ENCODE measurements at places on chromosomes 3 and 15. TPM values are rescaled to one million over a fixed set of nuclear protein-coding genes. Genes with fewer than 3 reads are reported as not detected.

Gene MTMR10
- polyA plus RNA-seq: 7.2 TPM

Gene SPTBN5
- polyA plus RNA-seq: not detected

Gene COL6A5
- not detected for polyA plus RNA-seq

Gene GOLGA6D
- not detected for polyA plus RNA-seq

Gene ISL2
- 0.98 TPM for polyA plus RNA-seq

Gene GABRB3
- 0.15 TPM for polyA plus RNA-seq

Gene PRSS50
- polyA plus RNA-seq: not detected

Gene OR5K2
- polyA plus RNA-seq: not detected

DNA sequence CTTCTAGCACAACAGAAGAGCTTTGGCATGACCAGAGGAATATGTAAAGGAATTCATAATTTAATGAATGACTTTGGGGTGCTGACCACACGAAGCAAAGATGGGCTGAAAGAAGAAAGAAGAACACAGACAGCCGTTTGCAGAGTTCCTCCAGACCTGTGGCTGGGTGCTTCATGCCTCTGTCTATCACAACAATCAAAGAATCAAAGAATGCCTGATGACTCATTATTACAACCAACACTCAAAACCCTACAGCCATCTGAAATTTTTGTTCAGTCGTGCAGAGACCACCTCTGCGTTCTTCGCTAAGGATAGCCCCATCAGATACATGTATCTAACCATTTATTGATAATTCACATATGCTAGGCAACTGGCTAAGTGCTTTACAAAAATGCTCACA, 129.0 kb upstream of the PRICKLE2 start:
- DNase-seq: no peak

DNA sequence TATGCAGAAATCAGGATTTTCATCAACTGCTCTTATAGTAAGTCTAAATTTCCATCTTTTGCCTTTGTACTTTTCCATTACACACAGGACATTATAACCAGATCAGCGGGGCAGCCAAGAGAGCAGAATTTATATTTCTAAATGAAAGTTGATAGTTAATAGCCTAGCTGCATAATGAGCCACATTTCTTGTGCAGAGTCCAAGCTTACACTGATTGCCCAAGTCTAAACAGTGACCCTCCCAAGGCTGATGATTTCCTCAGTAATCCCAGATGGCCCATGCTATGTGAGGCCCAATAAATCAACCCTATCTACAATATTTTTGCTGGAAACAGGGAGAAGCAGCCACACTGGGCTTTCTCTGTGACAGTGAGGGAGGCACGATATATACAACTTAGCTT, 475.8 kb upstream of the KCNMB2 start:
- DNase-seq: peak; percentile 66

DNA sequence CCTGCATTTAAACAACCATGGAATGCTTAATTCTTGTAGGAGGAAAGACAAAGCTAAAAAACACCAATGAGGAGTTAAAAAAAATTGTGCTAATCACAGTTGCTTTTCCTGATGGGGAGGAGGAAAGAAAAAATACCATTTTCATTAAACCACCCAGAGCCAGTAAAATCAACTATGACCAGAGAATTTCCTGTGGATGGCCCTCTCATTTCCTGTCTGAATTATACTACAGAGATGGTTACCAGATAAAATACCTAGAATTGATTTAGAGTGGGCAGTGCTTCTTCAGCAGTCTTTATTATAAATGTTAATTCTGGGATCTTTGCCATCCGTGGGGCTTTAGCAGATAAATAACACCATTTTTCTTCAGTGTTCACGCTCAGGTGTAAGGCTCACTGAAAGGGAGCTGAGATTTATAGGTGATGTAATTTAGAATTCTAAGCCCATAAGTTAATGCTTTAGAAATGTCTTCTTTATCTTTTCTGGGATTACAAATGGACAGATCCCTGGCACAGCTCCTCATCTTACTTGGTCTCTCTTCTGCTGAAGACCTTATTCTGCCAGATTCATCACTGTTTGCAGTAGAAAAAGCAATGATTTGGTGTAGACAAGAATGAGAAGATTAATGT, 37.9 kb downstream of the RETNLB start:
- no peak for DNase-seq

DNA sequence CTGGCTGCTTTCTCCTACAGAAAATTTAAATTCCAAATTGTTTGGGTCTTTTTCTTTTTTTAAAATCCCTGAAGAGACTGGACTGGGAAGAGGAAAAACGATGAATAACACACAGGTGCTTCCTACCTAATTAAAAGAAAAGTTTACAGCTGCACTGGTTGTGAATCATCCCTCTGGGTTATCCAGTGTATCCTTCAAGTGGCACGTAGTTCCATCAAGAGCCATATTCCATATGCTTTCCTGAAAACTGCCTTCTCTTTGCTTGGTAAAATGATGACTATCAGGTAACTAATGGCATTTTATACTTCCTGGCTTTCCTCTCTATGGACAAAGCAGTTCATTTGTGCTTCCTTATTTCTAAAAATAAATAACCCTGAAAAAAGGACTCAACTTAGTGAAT, 123.2 kb downstream of the MAGI1 start:
- no peak for DNase-seq

GRCh38 chr3:158976966-158977365, 175.1 kb downstream of the MFSD1 start:
- no peak for DNase-seq
